T-helper 22 cell (primary cell): ENCODE measurements at places on chromosomes 1 and 21.
A peak's percentile ranks its signal among the peaks of the same experiment; 100 is the strongest.

GRCh38 chr1:168007691-168008090, 70.8 kb upstream of the MPC2 start:
- DNase-seq: no peak

DNA sequence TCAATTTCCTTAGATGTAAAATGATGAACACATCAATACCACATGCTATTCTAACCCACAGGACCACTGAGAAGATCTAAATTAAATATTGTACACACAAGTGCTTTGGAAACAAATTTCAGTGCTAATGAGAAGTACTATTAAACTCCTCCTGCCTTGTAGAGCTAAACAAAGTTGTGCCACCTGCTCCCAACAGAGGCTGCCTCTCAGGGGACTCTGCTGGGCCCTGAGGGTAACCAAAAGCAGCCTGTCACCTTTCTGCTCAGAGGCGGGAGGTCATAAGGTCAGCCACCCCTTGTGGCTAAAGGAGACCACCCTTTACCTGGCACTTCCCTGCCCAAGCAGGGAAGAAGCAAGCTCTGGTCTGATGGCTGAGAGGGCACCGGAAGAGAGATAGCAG, 6.3 kb downstream of the SLC9A1 start:
- DNase-seq: no peak

GRCh38 chr1:6148497-6149241, 31.5 kb downstream of the CHD5 start:
- peak; percentile 21 for DNase-seq

DNA sequence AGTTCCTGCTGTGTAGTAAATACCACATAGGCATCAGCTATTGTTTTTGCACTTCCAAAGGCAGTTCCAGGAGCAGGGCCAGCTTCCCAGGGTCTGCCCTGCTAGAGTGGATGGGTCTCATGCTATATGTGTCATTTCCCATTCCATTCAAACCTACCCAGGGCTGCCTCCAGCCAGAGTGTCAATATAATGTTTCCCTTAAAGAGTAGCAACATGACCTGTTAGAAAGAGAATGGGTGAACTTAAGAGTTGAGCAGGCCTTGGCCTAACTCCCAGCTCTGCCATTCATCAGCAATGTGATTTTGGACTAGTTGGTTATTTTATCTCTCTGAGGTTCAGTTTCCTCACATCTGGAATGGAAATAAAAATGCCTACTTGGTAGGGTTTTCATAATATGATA, 44.9 kb downstream of the RAB3B start:
- no peak for DNase-seq

DNA sequence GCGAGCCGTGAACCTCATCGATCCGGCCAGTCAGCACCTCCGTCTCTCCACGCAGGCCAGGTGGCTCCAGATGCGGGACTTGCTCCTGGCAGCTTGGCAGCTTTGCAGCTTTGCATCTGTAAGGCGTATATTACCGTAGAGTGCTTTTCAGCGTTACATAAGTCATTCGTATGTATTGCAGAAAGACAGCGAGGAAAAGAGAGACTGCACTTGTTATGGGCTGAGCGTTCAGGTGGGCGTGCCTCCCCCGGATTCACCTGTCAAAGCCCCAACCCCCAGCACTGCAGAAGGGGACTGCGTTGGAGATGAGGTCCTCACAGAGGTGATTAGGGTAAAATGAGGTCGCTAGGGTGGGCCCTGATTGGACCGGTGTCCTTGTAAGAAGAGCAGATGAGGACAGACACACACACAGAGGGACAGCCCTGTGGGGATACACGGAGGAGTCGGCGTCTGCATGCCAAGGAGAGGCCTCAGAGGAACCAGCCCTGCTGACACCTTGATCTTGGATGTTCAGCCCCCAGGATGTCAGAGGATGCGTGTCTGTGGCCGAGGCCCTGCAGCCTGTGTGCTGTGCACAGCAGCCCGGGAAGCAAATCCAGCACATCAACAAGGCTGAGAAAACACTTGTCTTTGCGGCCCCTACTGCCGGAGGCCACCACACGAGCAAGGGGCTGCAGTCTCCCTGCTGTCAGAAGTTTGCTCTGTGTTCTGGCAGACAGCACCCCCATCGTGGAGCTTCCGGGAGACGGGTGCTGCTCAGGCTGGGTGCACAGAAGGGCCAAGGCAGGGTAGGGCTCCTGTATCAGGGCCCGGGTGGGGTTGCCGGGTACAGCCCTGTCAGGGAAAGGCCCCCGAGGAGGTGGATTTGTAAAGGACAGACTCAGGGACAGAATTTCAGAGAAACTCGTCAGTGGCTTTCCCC, 10.9 kb upstream of the AGPAT3 start:
- no peak for DNase-seq

- no peak for DNase-seq
Measured at GRCh38 chr1:15096293-15096692, 57.3 kb upstream of the TMEM51 start.

GRCh38 chr1:204080163-204080903, 7.4 kb downstream of the SOX13 start:
- no peak for DNase-seq

GRCh38 chr1:167148421-167148820, 54.5 kb downstream of the STYXL2 start:
- DNase-seq: no peak

DNA sequence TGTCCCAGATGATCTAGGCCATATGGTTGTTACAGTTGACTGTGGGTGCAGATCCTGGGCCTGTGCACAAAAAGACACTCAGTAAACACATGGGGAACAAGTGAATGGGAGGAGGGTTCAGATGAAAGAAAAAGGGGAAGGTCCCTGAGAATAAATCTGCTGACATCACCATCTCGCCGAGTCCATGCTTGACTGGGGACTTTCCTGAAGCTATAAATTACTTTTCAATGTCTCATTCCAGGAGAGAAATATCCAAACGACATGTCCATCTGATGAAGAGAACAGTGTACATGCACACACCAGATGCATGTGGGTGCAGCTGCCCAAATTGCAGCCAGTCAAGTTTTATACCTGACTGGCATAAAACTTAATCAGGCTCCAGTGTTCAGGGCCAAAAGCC, 109.0 kb downstream of the HIVEP3 start:
- DNase-seq: no peak

DNA sequence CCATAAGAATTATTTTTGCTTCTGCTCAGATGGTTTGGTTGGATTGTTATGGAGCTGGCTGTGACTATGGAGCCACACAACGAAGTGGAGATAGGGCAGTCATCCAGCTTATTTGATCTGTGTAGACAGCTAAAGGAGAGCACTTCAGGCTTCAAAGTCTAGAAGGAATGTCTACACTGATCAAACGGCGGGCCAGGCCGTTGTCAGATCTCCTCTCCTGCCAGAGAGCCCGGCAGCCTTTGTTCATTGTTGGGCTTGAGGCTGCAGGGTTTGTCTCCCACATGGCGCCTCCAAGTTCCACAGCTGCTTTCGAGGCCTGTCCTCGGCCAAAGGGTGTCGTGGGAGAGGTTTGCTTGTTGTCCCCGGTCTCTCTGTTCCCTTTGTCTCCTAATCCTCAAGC, 2.8 kb upstream of the STMN1 start:
- no peak for DNase-seq

DNA sequence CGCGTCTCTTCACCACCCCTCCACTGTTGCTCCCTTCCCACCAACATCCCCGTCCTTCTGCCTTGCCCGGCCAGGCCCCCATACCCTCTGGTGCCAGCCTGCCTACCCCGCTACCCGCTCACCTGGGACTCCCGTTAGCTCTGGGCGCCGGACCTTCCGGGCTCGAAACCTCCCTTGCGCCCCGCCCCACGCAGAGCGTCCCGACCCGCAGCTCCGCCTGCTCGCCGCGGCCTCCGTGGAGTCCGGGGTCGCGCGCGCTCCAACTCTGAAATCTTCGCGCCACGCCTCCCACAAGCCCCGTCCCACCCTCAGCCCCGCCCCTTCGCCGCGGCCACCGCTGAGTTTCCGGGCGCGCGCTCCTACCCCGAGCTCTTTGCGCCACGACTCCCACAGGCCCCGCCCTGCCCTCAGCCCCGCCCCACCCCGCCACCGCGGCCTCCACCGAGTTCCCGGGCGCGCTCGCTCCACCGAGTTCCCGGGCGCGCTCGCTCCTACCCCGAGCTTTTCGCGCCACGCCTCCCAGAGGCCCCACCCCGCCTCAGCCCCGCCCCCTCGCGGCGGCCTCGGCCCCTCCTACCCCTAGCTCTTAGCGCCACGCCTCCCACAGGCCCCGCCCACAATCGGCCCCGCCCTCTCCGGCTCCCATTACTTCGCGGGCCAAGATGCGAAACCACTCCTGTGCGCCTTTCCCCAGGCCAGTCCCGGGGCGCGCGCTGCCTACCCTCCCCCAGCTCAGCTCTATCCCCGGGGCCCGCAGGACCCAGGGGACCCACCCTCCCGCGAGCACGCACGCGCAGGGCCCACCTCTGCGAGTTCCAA, at the start of gene IFT25:
TSS of gene IFT25 (minus strand) at position 267 of the 819 bp plus-strand sequence. CDS start 5,617 bp downstream, outside the sequence.
- DNase-seq: peak; percentile 95
